SW 1271 (cell line): ENCODE measurements at places on chromosomes 13 and 19.

DNA sequence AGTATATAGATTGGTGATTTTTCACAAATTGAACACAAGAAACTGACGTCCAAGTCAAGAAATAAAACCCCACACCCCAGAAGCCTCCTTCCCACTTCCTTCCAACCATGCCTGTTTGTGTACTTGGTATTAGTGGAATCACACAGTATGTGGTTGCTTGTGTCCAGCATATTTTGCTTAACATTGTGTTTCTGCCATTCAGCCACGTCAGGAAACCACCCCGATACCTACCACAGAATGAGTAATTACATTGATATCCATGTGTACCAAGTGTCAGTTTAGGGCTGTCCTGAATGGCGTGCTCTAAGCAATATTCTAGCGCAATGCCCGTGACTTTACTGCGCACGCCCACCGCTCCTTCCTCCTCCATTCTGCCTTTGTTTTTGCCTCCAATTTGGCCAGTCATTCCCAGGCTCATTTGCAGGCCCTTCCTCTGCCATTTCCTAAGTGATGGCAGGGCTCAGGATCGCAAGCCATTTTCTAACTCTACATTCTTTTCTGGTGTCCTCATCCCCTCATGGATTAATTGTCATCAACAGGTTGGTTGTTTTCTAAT is 25.9 kb upstream of the MPHOSPH8 start:
- DNase-seq, result no peak

GRCh38 chr19:39415111-39416046 is 2.9 kb downstream of the PLEKHG2 start:
- no peak for DNase-seq

DNA sequence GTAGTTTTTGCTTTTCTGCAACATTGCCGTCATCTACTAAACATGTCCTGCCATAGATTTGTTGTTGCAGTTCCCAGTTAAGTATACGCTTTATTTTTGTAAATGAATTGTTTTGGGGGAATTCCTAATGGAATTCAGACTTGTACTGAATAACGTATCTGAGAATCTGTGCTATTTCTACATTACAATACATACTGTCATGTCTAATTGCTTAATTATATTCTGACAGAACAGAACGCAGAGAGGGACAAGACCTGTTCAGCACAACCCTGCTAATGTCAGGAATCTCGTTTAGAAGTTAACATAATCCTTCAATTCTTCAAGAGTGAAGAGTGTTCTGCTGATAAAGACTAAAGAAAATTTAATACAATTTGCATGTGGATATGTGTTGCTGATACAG is 861.1 kb upstream of the KLHL1 start:
- no peak for DNase-seq

DNA sequence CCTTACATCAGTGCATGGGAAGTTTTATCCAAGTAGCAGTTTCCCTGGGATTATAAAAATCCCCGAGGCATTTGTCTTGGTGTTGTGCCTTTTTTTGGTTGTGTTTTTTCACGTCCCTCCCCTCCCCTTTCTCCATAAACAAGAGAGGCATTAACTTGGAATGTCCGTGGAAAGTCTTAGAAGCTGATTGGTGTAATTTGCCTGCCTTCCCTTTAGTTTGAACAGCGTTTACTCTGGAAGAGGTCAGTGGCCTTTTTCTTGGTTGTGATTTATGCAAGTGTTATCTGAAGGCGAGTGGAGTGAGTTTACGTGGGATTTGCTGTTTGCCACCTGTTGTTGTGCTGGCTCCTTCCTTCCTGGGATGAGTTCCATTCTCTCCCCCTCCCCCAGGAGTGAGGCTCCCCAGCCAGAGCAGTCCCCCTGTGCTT is 7.2 kb downstream of the ACTN4 start:
- peak; percentile 45 for DNase-seq

DNA sequence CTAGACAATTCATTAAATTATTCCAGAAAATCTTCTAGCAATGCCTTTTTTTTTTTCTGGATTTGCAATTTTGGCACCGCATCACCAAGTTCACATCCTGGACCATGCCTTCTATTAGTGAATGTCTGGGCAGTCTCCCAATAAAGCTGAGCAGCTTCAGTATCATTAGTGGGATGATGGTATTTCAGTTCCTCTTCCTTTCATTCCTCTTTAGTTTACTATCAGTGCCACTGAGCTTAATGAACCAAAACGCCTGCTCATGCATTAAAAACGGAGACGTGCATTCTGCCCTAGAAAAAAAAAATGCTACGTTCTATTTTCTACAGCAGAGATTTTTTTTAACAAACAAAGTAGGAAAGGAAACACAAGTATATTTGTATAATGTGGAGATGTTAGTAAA is 343.0 kb downstream of the PCDH9 start:
- DNase-seq, result no peak

DNA sequence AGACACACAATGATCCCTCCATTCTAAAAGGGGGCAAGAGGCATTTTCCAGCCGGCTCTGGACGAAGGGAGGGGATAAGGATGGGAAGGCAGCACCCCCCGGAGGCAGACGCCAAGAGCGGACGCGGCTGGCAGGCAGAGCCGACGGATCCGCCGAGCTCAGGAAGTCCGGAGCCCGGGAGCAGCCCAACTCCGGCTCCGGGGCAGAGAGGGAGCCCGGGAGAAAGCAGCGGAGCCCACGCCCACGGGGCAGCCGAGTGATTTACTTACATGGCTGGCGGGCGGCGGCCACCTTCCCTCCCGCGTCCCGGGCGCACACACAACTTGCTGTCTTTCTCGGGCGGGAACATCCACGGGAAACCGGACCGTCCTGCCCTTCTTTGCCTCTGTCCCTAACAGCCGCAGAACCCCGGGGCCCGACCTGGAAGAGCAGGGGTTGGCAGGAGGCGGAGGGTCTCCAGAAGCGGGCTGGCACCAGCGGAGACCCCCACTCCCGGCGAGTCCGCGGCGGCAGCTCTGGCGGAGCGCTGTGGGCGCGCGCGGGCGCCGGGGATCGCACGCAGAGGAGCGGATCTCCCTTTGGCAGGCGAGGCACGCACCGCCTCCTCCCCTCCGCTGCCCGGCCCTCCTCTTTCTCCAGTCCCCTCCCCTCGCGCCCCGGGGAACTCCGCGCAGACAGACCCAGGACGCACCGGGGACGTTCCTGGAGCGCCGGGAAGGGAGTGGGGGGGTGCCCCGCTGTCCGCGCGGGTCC is at the start of gene LHFPL6:
LHFPL6 (minus strand) TSS at position 580 of the 753 bp plus-strand sequence.
- peak; percentile 66 for DNase-seq

DNA sequence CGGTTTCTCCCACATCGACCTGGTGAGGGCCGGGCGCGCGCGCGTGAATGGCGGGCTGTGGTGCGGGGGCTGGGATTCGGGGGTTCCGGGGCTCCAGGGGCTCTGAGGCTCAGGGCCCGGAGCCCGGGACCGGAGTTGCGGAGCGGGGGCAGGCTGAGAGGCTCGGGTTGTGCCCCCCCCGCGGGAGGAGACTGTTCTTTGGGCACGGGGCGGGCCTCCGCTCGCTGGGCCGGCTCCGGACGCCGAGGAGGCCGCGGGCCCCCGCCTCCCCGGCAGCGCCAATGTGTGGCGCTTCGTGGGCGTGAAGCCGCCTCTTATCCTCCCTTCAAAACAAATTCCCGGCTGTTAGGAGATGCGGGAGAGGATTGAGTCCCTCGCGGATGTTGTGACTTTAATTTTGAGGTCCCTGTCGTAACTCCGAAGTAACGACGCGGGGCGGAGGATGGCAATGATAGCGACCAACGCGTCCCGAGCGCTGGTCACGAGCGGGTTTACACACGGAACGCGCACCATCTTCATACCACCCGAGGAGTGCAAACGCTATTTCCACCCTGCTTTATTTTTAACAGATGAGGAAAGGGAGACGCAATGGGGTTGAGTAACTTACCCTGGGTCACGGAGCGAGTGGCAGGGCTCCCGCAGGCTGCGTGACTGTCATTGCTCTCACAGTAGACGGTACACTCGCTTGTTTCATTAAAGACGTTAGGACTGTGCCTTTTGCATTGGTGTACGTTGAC is 536 bp downstream of the UBA2 start:
- DNase-seq, result no peak

GRCh38 chr19:10815969-10816644 is 19.9 kb downstream of the TMED1 start:
- no peak for DNase-seq

DNA sequence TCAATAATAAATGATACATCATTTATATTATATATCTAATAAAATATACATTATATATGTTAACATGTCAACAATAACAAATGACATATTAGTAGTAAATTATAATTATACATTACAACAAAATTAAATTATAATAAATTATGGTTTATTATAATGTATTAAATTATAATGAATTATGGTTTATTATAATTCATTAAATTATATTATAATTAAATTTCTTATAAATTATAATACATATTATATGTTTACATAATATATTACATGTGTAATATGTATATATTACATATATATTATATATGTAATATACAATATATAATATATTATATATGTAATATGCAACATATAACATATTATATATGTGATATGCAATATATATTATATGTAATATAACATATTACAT is 20.5 kb downstream of the C3 start:
- no peak for DNase-seq

DNA sequence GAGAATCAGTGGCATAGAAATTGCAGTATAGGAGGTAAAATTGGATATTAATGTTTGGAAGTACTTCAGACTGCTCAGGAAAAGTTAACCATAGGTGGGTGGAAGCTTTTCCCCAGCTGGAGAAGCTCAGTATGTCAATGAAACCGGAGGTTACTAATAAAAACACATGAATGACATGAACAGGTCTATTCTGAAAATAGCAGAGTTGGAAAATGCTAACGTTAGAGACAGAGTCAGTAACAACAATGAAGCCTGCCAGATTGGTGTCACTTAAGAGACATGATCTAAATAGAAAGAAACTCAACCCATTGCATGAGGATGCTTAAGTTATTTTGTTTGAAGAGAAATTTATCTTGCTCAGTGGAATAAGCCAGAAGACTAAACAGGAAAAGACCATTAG is 364.5 kb downstream of the DNAJC15 start:
- DNase-seq, result no peak
